H9 (cell line): ENCODE measurements at places on chromosomes 11 and 22. TPM values are rescaled to one million over a fixed set of nuclear protein-coding genes. Genes with fewer than 3 reads are reported as not detected.

GRCh38 chr11:68839911-68840641, 1.6 kb downstream of the CPT1A start:
- no peaks in the 10 kb centered on the region for H3K36me3 ChIP-seq
- DNase-seq = peak; percentile 62
- peaks cover 21% of the 10 kb centered on the region for H3K27me3 ChIP-seq
- H3K4me1 ChIP-seq = no peaks in the 10 kb centered on the region
- H3K4me3 ChIP-seq = peak overlapping the region; percentile 71

GRCh38 chr11:71425860-71426259, 22.3 kb downstream of the DHCR7 start:
- H3K36me3 ChIP-seq = no peaks in the 10 kb centered on the region
- H3K4me3 ChIP-seq = no peak overlapping the region; the same call in 2 of the 3 replicates
- H3K27ac ChIP-seq = no peak overlapping the region
- H3K4me1 ChIP-seq = no peaks in the 10 kb centered on the region

DNA sequence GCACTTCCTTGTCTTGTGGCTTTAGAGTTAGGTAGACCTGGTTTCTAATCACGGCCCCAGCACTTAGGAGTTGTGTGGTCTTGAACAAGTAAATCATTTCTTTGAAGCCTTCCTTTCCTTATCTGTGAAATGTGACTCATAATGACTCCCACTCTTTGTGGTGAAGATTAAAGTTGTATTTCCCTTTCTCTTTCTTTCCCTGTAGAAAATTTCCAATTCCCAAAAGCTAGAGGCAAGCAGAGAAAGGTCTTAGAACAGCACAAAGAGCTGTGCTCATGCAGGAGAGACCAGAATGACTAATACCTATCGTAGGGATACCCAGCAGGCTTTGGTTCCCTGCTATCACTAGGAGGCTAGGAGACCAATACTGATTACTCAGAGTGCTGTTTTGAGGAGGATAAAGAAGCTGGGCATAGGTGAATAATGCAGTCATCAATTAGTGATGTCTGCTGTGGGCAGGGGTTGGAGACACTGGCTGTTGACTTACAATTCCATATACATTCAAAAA, 270.7 kb upstream of the SYN3 start:
- no peak overlapping the region for H3K27ac ChIP-seq
- H3K36me3 ChIP-seq = peaks cover 2% of the 10 kb centered on the region; the same call in 2 of the 3 replicates
- no peaks in the 10 kb centered on the region for H3K27me3 ChIP-seq
- H3K4me1 ChIP-seq = no peaks in the 10 kb centered on the region

DNA sequence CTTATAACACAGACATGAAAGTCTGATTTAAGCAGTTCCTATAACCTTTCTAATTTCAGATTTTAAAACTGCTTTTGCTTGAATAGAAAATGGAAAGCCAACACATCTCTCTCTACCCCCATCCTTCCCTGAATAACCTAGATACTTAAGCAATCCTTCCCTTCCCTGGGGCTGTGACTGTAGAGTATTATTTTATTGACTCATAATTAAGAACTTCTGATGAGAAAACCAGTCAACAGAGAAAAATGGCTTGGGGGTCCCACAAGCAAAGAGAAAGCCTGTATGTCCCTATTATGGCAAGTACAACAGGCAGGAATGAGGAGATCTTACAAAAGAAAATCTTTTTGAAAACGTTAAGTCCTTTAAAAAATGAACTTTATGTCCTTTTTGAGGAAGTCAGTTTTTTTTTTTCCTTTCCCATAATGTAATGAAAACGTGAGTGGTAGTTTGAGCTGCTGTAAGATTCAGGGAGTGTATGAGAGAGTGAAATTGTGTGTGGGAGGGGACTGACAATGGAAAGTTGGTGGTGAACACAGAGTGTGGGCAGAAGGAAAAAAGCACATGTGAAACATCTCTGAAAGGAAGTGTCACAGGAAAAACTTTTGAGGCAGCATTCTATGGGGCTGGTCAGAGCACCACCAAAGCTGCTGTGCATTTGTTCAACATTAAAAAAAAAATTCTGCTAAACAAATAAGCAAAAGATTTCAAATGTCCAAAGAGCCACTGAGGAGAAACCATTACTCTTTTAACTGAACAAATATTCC, 154.6 kb downstream of the MAML2 start:
- no peak overlapping the region; the same call in 2 of the 3 replicates for H3K4me3 ChIP-seq
- peaks cover 9% of the 10 kb centered on the region for H3K4me1 ChIP-seq
- H3K27me3 ChIP-seq = no peaks in the 10 kb centered on the region
- no peak for DNase-seq

DNA sequence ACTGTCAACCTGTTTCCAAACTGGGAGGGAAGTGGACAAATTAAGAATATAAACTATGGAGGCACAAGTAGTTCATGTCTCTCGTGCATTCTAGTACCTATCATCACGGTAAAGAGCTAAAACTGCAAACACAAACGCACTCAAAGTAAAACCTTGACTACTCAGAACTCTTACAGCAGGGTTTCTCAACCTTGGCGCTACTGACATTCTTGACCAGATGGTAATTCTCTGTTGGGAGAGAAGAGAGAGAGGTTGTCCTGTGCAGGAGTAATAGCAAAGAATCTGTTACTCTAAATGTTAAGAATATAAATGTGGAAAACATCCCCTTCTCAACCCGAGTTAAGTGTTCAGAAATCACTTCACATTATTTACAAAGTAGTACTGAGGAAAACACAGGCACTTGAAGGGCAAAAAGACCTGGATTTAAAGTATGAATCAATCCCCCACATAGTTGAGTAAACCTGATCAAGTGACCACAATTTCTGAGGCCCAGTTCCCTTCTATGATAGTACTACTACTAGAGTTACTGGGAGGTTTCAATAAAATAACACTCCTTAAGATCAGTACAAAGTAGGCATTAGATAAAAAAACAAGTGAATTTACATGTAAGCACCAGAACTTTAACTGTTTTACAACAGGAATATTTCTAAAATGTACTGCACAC, 73.1 kb upstream of the ARHGAP32 start:
- no peaks in the 10 kb centered on the region for H3K27me3 ChIP-seq
- no peak for DNase-seq
- H3K36me3 ChIP-seq = peaks cover 7% of the 10 kb centered on the region
- no peak overlapping the region for H3K27ac ChIP-seq
- peaks cover 3% of the 10 kb centered on the region; the same call in 1 of the 2 replicates for H3K4me1 ChIP-seq

DNA sequence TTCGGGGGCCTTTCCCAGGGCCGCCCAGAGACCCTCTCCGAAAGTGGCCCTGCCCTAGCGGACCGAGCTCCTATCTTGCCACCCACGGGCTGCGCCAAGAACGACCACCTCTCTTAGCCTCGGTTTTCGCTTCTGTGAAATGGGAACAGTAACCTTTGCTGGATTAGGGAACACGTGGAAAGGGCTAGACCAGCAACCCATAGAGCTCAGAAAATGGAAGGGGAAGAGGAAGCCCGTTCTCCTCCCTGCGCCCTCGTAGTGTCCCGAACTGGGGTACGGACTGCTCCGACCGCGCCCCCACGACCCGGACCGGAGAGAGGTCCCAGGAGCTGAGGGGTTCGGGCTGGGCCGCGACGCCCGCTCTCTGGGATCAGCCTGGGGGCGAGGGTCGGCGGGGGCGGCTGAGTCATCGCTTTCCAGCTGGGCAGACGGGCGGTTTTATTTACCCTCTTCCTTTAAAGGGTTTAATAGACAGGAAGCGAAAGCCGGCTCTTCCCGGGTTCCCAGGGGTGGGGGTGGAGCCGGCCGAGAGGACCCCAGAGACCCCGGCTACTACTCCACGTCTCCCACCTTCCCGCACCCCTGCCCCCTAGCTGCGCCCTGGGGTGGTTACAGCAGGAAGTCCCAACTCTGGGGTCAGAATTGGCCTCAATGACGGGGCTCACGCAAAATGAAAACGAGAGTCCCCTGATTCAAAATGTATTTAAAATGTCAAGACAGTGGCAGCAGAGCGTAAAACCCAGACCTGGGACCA, 907 bp upstream of the PHLDA2 start:
- DNase-seq = peak; percentile 75
- peak overlapping the region; percentile 61 for H3K4me3 ChIP-seq
- H3K4me1 ChIP-seq = no peaks in the 10 kb centered on the region
- H3K27ac ChIP-seq = no peak overlapping the region

DNA sequence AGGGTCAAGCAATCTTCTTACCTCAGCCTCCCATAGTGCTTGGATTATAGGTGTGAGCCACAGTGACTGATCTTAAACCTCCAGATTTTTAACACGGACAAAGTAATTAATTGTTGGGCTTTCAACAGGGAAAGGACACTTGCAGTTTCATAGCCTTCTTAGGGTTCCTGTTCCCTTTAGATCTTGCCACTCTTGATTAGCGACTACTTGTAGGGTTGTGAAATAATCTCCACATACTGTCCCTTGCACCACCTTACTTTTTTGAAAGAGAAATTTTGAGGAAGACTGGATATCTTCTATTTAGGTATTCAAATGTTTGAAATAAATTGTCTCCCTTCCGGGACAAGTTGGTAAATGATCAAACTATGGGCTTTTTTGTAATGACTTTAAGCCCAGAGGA, 7.6 kb downstream of the MS4A4E start:
- no peaks in the 10 kb centered on the region for H3K27me3 ChIP-seq
- H3K36me3 ChIP-seq = no peaks in the 10 kb centered on the region
- H3K4me1 ChIP-seq = no peaks in the 10 kb centered on the region
- no peak for DNase-seq

DNA sequence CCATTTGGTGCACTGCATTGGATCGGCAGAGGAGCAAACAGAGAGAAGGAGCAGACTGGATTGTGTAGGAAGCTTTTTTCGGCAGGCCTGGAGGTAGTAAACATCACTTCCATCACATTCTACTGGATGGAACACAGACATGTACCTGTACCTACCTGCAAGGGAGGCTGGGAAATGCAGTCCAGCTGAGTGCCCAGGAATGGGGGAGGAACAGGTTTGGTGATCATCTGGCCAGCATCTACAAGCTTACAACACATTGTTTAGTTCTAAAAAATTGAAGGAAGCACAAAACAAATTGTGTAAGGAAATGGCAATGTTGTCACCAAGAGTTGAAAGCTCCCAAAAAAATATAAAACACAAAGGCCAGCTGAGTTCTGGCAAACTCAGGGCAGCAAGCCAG, 19.1 kb downstream of the SMIM38 start:
- no peaks in the 10 kb centered on the region for H3K27me3 ChIP-seq
- no peaks in the 10 kb centered on the region for H3K36me3 ChIP-seq
- no peaks in the 10 kb centered on the region for H3K4me1 ChIP-seq
- no peak for DNase-seq
- H3K4me3 ChIP-seq = no peak overlapping the region

GRCh38 chr11:116929414-116930090, 92.1 kb upstream of the APOA1 start:
- peaks cover 2% of the 10 kb centered on the region; the same call in 2 of the 3 replicates for H3K36me3 ChIP-seq
- peaks cover 5% of the 10 kb centered on the region; the same call in 1 of the 2 replicates for H3K4me1 ChIP-seq
- no peak overlapping the region for H3K4me3 ChIP-seq
- H3K27me3 ChIP-seq = no peaks in the 10 kb centered on the region
- H3K27ac ChIP-seq = no peak overlapping the region

- no peak overlapping the region for H3K4me3 ChIP-seq
- H3K27me3 ChIP-seq = no peaks in the 10 kb centered on the region
- peaks cover 1% of the 10 kb centered on the region; the same call in 1 of the 2 replicates for H3K4me1 ChIP-seq
- DNase-seq = no peak
- H3K36me3 ChIP-seq = peaks cover 62% of the 10 kb centered on the region
Measured at GRCh38 chr11:20042811-20043341, 117.4 kb downstream of the DBX1 start.

GRCh38 chr11:48055292-48056132, 75.2 kb downstream of the PTPRJ start:
- H3K36me3 ChIP-seq = no peaks in the 10 kb centered on the region
- peaks cover 11% of the 10 kb centered on the region for H3K4me1 ChIP-seq
- no peaks in the 10 kb centered on the region for H3K27me3 ChIP-seq
- H3K27ac ChIP-seq = no peak overlapping the region
- H3K4me3 ChIP-seq = no peak overlapping the region

GRCh38 chr11:61266602-61267001, 25.6 kb downstream of the PGA5 start:
- H3K27ac ChIP-seq = no peak overlapping the region
- no peaks in the 10 kb centered on the region for H3K27me3 ChIP-seq
- H3K36me3 ChIP-seq = no peaks in the 10 kb centered on the region
- no peak overlapping the region for H3K4me3 ChIP-seq

DNA sequence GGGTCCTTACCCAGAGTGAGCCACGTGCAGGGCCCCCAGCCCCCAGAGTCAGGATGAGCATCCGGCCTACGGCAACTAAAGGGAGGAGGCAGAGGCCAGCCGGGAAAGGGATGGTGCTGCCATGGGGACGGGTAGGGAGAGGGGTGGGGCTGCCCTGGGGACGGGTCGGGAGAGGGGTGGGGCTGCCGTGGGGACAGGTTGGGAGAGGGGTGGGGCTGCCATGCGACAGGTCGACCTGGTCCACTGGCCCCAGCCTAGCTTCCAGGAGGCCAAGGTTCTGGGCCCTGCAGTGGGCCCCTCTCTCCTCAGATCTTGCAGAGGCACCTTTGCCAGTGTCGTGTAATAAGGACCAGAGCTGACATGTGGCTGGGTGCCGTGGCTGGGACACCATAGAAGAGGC, 187.7 kb downstream of the BRD1 start:
- H3K4me3 ChIP-seq = no peak overlapping the region
- H3K4me1 ChIP-seq = no peaks in the 10 kb centered on the region
- DNase-seq = no peak
- no peaks in the 10 kb centered on the region for H3K36me3 ChIP-seq
- H3K27ac ChIP-seq = no peak overlapping the region

- no peaks in the 10 kb centered on the region for H3K36me3 ChIP-seq
- no peaks in the 10 kb centered on the region for H3K4me1 ChIP-seq
- H3K4me3 ChIP-seq = no peak overlapping the region
- H3K27ac ChIP-seq = no peak overlapping the region
Measured at GRCh38 chr22:27378311-27378800, 423.2 kb downstream of the MN1 start.

DNA sequence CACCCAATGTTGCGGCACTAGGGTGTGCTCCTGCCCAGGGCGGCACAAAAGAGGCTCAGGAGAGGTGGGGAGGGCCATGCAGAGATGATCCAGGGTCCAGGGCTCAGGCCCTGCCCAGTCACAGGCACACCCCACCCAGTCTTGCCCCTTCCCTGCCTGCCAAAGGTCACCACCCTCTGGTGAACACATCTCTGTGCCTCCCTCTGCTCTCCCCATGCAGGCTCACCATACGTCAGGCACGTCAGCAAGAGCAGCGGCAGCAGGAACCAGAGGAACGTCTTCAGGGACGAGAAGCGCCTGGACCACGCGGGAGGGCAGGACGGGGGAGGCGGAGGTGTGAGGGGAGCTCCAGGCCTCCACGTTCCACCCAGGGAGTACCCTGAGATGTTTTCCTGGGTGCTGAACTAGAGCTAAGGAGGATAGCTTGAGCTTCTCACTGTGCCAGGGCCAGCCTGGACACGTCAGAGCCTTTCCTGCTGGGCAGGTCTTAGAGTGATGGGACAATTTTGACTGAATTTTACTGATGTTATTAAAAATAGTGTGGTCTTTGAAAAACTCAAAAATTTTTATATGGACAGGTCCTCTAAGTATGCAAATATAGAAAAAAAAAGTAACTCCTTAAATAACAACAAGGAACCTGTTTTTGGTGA, 7.2 kb downstream of the SUN2 start:
- H3K27ac ChIP-seq = no peak overlapping the region
- H3K4me1 ChIP-seq = no peaks in the 10 kb centered on the region
- H3K4me3 ChIP-seq = no peak overlapping the region
- no peak for DNase-seq
- H3K36me3 ChIP-seq = peaks cover 8% of the 10 kb centered on the region; the same call in 1 of the 3 replicates
- no peaks in the 10 kb centered on the region for H3K27me3 ChIP-seq

Gene C22orf42
- total RNA-seq = not detected in 2 replicates

Gene ANAPC15
- total RNA-seq = 72.6 and 79.3 TPM in 2 replicates

Gene B3GAT1
- 29.3 and 34.3 TPM in 2 replicates for total RNA-seq

Gene OR4C11
- total RNA-seq = not detected in 2 replicates

Gene ZNF280B
- total RNA-seq = 8.2 and 9.2 TPM in 2 replicates

Gene OR5D13
- total RNA-seq = not detected in 2 replicates

Gene CCDC87
- total RNA-seq = 0.88 and 1.1 TPM in 2 replicates

Gene TEF
- total RNA-seq = 17.7 and 17.9 TPM in 2 replicates
